Subcutaneous adipose tissue (tissue), 4 donors: ENCODE measurements at places on chromosomes 7 and 10. TPM values are rescaled to one million over a fixed set of nuclear protein-coding genes. Genes with fewer than 3 reads are reported as not detected.

Gene PRKG1
- 11.7 TPM for total RNA-seq

Gene CTAGE8
- 0.75 TPM for total RNA-seq

Gene CYP26A1
- total RNA-seq = not detected

Gene ACHE
- total RNA-seq = not detected

Gene ZP3
- total RNA-seq = 5.4 TPM
